AG20443 (cell line): ENCODE measurements at places on chromosomes 13 and 19.

GRCh38 chr13:43154839-43155238 is 131.5 kb downstream of the DNAJC15 start:
- DNase-seq: no peak

- DNase-seq: no peak
These were observed 485 bp downstream of the CRYL1 start for GRCh38 chr13:20525144-20525600.

- no peak for DNase-seq
These were observed 512 bp downstream of the CC2D1A start for GRCh38 chr19:13906521-13906904.

DNA sequence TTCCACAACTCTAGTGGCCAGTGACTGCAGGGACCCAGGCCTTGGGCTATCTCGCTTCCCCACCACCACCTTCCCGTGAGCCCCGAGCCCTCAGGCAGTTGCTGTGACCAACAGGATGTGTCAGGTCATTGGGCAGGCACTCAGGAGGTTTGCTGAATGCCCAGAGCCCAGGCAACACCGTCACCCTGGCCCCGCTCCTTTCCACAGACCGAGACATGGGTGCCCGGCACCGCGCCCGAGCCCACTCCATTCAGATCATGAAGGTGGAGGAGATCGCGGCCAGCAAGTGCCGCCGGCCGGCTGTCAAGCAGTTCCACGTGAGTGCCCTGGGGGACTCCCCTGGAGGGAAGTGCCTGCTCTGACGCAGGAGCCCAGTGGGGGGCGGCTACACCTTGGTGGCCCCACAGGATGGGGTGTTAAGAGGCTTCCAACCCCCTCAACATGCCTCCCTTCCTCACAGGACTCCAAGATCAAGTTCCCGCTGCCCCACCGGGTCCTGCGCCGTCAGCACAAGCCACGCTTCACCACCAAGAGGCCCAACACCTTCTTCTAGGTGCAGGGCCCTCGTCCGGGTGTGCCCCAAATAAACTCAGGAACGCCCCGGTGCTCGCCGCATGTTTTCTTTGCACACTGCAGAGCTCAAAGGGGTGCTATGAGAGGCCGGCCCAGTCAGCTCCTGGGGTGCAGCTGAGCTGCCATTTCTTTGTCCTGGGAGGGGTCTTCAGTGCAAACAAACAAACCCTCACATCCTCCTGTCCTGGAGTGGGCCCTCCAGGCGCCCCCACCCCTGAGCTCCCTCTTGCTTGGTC is 3.2 kb downstream of the RPL18A start:
- no peak for DNase-seq

DNA sequence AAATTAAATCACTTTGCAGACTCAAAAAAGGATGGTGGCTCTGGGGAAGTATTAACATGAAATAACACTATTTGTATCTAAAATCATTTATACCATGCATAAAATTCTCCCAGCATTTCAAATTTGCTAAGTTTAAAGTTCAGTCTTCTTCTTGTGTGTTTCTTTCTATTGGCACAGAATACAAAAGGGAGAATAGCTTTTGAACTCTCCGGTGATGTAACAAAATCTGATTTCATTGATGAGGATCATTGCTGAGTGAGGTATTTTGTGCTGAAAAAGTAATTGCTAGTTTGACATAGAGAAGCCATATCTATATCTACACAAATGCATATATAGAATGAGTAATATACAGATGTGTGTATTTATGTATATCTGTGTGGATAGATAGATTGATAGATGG is 174.8 kb downstream of the LACC1 start:
- no peak for DNase-seq

GRCh38 chr13:46473806-46474205 is 79.2 kb upstream of the LRCH1 start:
- DNase-seq: no peak

- no peak for DNase-seq
These were observed 1.6 kb downstream of the MAP2K7 start for GRCh38 chr19:7905268-7905667.

GRCh38 chr13:41864658-41865057 is 96.3 kb downstream of the VWA8 start:
- no peak for DNase-seq

- no peak for DNase-seq
These were observed 190.0 kb downstream of the ATP8A2 start for GRCh38 chr13:25561812-25562211.

DNA sequence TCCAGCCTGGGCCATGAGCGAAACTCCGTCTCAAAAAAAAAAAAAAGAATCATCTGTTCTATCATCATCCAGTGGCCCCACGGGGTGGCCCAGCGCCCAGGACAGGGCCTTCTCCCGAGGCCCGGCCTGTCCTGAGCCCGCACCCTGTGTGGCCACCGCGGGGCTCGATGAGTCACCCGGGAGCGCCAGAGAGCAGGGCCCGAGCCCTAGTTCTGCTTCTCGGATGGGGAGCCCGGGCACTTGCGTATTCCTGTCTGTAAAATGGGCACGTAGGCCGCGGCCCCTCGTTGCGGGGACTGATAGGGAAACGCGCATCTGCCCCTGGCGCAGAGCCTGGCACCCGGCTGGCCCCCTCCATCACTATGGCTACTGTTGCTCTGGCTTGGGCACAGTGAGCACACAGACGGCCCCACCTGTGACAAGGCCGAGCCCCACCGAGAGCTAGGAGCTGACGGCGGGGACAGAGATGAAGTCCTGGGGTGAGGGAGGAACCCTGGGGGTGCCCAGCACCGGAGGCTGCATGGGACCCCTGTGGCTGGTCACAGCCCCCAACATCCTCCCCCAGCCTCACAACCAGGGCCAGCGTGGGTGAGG is 21.3 kb upstream of the UQCR11 start:
- DNase-seq: no peak

DNA sequence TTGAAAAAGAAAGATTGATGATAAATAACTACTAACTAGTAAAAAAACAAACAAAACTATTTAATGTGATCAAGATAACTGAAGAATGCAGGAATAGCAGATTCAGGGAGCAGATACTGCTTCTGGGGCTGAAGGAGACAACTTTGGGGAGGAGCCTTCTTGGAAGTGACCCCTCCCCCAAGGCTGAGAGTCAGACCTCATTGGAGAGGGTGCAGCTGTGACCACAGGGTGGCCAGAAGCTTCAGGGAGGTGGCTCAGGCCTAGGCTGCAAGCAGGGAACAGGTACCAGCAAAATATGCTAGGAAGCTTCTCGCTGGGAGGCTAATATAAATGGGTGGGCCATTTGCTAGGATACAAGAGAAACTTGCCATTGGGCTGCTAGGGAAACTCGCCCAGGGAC is 149.9 kb downstream of the MYO16 start:
- DNase-seq: no peak

- no peak for DNase-seq
These were observed 5.1 kb downstream of the EGLN2 start for GRCh38 chr19:40803857-40804782.

- DNase-seq: no peak
These were observed 34.8 kb downstream of the DGKH start for GRCh38 chr13:42083138-42083770.

DNA sequence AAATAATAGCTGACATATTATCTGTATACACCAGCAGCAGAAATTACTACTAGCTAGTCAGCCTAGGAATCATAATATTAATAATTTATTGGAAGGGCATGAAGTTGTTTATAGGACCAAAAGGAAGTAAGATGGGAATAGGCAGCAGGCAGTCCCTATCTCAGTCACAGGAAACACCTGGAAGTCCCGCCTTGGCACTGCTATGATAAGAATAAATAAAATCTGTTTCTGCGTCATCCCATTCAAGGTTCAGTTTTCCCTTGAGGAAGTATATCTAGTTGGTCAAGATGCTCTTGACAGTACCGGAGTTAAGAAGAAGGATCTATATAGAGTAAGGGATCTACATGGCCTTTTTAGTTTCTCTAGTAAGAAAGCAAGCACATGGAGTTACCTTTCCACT is 830.8 kb downstream of the DIAPH3 start:
- DNase-seq: no peak

GRCh38 chr13:91195789-91196188 is 151.7 kb upstream of the MIR17HG start:
- no peak for DNase-seq

- peak; percentile 24 for DNase-seq
These were observed 3.0 kb downstream of the ENOX1 start for GRCh38 chr13:43783820-43784219.
